ENCODE measurements at places on chromosomes 1 and 21.

- no peak for DNase-seq
Observed at GRCh38 chr1:235450886-235451483, 53.3 kb downstream of the B3GALNT2 start.

DNA sequence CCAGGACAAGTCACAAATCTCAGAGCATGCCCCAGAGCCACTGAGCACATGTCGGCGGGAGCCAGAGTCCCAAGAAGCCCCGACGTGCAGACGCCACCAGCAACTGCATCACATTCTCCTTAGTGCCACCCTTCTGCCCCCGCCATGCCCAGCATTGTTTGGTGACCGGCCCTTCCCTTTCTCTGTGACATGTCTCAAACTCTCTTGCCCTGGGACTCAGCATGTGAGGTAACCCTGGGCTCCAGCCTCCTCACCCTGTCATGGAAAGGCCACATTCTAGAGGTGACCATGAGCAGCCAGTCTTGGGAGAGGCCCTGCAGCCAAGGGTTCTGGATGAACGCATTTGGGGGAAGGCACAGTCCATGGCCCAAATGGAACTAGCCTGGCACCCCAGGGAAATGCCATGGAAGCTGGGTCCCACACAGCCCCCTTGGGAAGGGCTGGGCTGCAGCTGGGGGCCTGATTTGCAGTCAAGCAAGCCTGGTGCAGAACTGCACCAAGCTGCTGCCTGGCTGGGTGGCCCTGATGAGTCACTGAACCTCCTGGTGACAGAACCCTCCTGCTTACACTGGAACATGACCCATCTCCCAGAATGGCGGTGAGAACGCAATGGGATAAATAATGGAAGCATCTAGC is 94.4 kb downstream of the ITPKB start:
- DNase-seq: no peak

DNA sequence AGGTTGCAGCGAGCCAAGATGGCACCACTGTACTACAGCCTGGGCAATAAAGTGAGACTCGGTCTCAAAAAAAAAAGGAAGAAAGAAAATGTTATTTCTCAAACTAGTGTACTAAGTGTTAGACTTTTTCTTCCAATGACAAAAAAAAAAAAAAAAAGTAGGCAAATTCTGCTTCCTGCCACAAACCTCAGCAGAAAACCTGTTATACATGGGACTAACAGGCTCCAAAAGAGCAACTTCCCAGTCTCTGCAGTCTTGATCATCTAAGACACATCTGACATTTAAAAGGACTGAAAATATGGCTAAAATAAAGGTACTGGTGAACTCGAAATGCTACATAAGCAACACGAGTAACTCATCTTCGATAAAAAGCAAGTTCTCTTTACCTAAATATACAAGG is 59.6 kb downstream of the HSF2BP start:
- no peak for DNase-seq

DNA sequence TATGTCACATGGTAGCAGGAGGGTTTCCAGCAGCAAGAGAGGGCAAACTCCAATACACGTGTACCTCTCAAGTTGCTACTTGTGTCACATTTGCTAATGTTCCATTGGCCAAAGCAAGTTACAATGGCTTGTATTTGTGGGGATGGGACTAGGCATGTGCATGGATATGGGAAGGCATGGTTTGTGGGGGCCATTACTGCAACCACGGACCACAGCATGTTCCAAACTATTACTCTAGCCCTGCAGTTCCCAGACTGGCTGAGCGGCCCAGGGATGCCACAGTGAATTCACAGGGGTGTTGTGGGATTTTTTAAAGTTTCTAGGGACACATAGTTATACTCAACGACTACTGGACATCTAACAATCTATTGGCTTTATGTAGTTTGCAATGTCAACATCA is 133.1 kb downstream of the GIPC2 start:
- no peak for DNase-seq

DNA sequence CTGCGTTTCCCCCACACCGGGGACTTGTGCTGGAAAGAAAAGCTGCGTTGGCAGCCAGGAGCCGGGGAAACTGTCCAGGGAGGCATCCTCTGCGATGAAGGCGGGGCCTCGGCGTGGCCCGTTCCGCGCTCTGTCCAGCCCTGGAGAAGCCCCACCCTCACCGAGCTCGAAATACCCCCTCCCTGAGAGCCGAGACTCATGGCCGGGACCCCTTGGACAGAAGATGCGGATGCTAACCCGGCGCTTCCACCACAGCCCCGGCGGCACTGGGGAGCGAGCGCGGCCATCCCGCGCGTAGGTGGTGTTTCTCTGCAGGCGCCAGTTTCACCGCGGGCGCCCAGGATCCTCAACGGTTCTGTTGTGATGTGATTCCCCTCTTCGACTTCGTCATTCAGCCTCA is 31.6 kb downstream of the PDE9A start:
- no peak for DNase-seq

All from memory B cell (primary cell).